Stimulated activated CD8-positive, alpha-beta memory T cell treated with anti-CD3 and anti-CD28 coated beads, Interleukin-2, amount 100 ng/mL, for 1 hour (primary cell): ENCODE measurements at places on chromosomes 11 and 22.
A peak's percentile ranks its signal among the peaks of the same experiment; 100 is the strongest.

DNA sequence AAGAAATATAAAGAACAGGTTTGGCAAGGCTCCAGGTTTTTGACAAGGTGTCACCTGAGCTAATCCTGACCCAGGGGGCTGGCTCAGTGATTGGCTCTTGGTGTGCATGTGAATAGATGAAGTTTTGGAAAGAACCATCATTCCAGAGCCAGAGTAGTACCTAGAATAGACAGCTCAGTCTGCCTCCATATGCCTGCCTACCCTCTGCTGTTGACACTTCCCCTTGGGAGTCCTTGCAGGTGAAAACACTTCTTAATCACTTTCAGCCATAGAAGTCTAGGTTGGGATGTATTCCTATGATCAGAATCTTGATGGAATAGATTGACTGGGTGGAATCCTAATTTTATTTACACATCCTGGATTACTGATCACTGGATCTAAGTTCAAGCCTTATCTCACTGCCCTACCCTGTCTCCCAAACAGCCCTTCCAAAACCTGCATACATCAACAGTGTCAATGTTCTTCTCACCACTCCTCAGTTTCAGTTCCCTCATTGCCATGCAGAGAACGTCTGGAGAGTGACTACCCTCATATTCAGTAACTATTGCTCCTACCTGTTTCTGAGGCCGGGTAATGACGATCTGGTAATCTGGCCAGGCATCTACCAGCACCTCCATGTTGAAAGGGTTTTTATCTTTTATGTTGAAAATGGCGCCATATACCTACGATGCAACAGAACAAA lies 6.7 kb downstream of the GLYATL2 start:
- no peak for DNase-seq

DNA sequence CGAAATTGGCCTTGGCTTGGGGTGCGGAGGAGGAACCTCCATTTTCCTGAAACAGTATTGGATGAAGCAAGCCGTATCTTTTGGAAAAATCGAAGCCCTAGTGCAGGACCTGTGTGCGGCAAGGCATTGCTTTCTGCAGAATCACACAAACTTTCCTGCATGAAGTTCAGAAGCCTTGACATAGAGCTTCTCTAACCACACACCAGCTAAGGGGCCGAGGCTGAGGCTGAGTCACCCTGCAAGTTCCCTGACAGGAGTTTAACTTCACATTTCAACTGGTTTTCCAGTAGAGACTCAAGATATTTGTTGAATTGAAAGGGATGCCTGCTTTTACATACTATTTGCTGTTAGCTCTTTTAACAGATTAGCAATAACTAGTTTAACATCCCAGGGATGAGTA lies 67.8 kb downstream of the TCF20 start:
- DNase-seq, result peak; percentile 17

GRCh38 chr11:120424185-120424969 lies 87.2 kb upstream of the GRIK4 start:
- no peak for DNase-seq

- DNase-seq, result no peak
These were observed 231.7 kb upstream of the CARD18 start for GRCh38 chr11:105371311-105371710.

GRCh38 chr11:9170450-9170849 lies 79.1 kb upstream of the SCUBE2 start:
- no peak for DNase-seq

GRCh38 chr11:6319001-6319703 lies 1.1 kb downstream of the CAVIN3 start:
- no peak for DNase-seq

DNA sequence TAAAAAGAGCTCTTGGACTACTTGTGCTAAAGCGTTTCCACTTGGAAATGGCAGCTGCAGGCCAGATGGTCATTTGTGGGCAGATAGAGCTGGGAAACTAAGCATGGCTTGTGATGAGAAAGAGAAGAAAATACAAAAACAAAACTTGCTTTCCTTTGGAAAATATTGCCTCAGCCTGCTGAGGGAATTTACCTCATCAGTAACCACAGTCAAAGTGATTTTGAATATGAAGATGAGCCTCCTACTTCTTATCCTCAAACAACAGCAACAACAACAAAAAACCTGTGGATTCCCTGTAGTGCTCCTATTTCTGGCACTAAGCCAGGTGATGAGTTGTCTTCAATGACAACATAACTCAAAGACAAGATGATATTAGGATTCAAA lies 62.7 kb upstream of the FIBIN start:
- DNase-seq, result no peak

DNA sequence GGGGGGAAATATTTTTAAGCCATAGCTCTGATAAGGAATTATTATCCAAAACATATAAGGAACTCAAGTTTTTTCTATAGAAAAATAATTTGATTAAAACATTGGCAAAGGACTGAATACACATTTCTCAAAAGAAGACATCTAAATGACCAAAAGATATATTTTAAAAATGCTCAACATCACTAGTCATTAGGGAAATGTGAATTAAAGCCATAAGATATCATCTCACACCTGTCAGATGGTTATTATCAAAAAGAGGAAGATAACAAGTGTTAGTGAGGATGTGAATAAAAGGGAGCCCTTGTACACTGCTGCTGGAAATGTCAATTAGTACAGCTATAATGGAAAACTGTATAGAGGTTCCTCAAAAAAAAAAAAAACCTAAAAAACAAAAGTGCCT lies 425.0 kb downstream of the DYNC2H1 start:
- DNase-seq, result no peak

- no peak for DNase-seq
These were observed 18.6 kb downstream of the BRSK2 start for GRCh38 chr11:1408346-1408745.

DNA sequence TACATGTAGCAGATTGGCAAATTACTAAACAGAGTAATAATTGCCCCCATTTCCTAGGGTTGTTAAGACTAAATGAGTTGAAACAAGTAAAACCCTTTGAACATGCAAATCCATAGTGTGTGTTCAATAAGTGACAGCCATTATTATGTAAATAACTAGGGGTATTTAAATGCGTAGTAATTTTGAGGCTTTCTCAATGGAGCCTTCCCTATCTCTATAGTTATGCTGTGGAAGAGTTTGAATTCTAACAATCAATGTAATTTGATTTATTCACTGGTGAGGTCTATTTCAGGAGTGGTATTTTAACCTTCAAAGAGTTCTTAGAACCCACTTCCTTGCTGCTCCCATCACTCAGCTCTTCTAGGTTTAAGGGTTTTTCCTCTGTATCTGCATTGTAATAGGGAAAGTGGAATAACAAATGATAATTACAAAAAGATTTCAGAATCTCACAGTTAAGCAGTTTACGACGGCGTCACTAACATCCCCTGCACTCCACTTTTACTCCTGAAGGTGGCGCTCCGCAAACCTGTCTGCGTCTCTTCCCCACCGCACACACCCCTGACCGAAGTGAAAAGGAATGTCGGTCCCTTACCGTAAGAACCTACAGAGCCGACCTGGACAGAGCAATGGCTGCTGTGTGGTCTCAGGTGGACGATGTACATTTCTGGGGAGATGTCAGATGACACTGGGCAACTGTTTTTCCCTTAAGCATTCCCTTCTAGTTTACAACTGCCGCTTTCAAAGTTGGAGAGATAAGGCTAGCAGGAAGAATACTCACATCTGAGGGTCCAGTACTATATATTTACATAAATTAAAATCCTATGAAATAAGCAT lies 80.8 kb downstream of the ZC3H12C start:
- DNase-seq, result peak; percentile 37
